NCI-H187 treated with DMSO at 0.1 percent for 48 hours (cell line): ENCODE measurements at places on chromosomes 12 and 14.

GRCh38 chr14:52244328-52244727, 23.2 kb upstream of the PTGDR start:
- DNase-seq, result no peak

DNA sequence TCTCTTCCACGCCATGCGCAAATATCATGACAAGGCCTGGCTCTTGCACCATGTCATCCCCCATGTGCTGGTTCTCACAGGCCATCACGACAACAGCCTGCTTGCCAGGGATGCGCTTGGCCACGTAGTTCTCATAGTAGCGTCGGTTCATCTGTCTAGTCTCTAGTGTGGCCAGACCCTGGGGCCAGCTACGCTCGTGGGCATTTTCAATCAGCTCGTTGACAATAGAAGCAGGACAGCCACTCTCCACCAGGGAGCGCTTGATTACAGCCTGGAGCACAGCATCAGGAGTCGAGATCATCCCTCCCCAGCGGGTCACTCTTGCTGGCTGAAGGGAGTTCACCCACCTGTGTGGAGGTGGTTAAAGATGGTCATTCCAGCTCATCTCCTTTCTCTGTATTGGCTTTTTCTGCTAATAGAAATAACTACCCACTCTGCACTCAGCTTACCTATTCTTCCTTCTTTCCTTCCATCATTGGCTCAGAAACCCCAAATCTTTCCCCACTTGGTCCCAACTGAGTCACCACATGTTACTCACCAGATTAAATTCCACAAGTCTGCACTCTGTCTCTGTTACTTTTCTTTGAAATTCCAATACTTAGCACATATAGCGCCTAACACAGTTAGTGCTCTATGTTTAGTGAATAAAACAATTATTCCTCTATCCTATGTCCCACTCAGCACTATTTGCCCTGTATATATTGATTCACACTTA, 15.1 kb downstream of the RNF41 start:
- no peak for DNase-seq

GRCh38 chr14:24377657-24378056, 9.7 kb downstream of the NFATC4 start:
- DNase-seq, result peak; percentile 90

DNA sequence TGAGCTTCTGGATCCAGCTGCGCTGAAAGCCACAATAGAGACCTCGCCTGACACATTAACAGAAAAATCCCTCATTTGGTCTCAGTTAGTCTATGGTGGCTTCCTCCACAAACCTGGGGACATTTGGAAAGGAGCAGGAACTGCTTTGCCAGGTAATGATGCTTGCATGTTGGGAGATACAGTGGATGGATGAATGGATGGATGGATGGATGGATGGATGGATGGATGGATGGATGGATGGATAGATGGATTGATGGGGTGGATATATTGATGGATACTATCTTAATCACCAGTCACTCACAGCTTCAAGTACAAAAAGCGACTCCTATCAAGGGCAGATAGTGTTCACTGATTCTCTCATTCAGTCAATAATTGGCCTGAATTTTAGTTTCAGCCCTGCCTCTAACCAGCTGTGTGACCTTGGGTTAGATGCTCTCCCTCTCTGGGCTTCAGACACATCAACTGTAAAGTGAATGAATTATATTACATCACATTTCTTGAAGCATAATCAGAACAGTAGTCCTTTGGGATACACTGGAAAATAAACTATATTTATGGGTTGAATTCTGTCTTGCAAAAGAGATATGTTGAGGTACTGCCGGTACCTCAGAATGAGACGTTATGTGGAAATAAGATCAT, 29.3 kb downstream of the MAP1LC3B2 start:
- no peak for DNase-seq

GRCh38 chr12:126770188-126770587, 1496.8 kb upstream of the TMEM132C start:
- DNase-seq, result no peak

DNA sequence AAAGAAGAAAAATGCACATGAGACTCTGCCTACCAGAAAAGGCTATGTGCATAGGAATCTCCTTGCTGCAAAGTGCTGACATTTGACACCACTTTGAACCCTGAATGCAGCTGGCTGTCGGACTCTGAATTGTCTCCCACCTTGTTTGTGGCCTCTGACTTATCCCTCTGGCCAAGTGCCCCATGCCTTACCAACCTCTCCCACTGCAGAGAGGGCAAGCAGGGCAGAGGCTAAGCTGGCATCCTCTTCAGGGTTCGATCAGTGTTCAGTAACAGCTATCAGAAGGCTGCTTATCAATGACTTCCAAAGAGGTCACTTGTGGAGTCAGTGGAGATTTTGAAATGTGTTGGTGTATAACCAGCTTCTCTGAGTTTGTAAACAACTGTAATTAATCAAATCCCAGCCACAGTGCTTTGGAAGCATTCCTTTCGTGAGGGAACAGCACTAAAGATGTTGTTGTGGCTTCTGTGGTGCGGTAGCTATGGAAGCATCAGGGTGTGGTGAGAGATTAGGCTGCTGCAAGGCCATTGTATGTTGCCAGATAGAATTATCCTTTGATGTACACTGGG, 22.6 kb upstream of the BMP4 start:
- DNase-seq, result no peak

DNA sequence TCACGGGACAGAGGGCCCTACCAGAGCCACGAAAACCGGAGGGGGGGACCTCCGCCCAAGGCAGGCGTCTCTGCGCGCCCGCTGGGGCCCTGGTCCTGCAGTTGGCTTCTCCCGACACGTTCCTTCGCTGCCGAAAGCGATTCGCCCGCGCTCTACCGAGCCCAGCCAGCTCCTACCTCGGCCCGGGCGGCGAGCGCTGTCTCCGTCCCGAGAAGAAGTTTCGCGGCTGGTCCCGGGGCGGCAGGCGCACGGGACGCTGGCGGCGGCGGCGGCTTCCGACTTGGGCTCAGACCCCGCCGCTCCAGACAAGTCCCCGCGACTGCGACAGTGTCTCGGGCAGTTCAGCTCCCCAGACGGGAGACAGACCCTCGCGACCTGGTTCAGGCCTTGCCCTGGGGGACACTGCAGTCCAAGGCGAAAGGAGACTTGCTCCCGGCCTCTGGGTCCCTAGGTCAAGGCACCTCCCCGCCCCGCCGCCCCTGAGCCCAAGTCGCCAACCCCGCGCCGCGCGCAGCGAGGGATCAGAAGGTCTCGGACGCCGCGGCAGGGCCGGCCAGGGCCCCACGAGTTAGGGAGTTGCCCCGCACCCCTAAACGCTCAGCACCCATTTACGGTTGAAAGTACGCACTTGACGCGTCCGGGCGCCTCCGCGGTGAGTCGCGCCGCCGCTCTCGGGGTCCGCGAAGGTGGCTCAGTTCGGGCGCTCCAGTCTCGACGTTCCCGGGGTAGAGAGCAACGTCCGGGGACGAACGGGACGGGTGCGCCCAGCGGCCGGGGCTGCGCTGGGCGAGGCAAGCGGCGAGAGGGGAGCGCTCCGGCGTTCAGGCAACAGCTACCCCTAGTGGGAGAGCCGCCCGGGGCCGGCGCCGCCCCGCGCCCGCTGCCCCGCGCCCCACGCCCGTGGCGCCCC, 1.4 kb upstream of the DIO3 start:
- DNase-seq, result no peak

DNA sequence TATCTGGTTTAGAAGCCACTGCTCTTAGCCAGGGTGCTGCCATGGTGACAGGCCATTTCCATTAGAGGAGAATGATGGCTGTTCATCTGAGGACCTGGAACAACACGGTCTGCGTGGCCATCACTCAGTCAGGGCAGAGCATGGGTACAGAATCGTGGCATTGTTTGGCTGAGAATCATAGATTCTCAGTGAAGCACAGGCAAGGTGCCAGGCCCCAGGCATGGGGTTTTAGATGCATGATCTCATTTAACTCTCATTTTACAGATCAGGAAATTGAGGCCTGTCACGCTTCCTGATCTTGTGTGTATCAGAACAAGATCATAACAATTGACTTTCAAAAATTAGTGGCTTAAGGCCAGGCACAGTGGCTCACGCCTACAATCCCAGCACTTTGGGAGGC, 26.8 kb upstream of the IRF2BPL start:
- no peak for DNase-seq

- DNase-seq, result no peak
Measured at GRCh38 chr14:71362282-71362681, 455.0 kb downstream of the PCNX1 start.

DNA sequence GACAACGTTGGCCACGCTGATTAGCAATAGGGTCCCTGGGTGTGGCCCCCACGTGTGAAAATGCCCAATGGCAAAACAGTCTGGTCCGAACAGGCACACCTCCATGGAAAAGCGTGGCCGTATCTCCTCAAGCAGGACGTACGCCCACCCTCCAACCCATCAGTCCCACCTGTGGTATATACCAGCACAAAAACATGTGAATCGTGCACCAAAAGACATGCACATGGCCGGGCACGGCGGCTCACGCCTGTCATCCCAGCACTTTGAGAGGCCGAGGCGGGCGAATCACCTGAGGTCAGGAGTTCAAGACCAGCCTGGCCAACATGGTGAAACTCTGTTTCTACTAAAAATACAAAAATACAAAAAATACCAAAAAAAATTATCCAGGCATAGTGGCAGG, 14.9 kb upstream of the SFSWAP start:
- no peak for DNase-seq

GRCh38 chr12:59904874-59905521, 309.2 kb downstream of the SLC16A7 start:
- DNase-seq, result no peak

GRCh38 chr14:65102441-65103149, at the start of gene MAX:
MAX (minus strand) TSS chr14:65102517; CDS start chr14:65102339, 178 bp downstream.
- DNase-seq, result peak; percentile 98

DNA sequence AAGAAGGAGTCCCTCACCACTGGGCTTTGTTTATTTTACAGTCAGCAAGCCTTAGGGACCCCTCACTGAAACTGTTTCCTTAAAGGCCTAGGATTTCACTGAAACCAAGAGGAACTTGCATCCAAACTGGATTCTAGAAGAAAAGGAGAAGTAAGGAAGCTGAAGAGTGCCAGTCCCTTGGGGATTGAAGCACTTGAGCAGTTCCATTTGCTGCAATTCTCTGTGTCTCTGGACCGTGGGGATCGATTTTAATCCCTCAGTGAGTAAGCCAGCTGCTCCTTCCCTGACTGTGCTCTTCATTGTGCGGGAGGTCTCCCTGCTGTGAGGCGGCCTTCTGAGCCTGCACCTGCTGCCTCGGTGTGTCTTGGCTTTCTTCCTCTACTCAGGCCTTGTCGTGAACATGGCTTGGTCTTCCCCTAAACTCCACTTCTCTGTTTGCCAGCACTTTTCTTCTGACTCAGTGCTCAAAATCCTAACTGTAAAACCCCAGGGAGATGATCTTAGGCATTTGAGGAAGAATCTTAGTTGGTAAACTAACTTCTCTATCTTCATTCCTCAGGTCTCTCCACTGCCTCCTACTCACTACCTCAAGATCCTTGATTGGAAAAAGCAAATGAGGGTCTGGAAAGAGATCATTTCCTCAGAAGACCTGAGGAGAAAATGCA, 132.6 kb downstream of the SLC38A6 start:
- peak; percentile 52 for DNase-seq

DNA sequence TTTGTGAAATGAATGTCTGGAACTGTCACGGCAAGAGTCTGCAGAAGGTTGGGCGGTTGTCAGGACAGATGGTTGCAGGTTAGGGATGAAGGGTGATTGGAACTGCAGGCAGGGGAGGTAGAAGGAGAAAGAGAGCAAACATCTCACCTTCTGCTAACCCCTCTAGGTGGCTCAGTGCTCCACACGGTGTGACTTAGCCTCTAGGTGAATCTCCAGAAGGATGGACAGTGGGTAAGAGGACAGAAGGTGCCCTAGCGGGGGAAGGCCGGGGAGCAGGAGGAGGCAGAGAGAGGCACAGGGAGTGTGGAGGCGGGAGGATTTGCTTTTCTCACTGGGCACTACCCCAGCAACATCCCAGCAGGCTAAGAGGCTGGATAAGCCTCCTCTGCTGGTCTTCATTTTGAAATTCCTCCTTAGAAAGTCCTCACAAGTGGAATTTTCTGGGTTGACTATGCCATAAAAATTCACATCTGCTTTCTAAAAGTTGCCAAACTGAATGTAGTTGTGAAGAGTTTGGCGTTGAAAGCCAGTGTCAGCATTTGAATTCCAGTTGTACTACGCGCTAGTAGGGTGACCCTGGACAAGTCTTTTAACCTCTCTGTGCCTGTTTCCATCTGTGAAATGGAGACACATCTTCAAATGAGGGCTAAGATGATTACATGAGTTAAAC, 10.7 kb upstream of the GPR68 start:
- no peak for DNase-seq

DNA sequence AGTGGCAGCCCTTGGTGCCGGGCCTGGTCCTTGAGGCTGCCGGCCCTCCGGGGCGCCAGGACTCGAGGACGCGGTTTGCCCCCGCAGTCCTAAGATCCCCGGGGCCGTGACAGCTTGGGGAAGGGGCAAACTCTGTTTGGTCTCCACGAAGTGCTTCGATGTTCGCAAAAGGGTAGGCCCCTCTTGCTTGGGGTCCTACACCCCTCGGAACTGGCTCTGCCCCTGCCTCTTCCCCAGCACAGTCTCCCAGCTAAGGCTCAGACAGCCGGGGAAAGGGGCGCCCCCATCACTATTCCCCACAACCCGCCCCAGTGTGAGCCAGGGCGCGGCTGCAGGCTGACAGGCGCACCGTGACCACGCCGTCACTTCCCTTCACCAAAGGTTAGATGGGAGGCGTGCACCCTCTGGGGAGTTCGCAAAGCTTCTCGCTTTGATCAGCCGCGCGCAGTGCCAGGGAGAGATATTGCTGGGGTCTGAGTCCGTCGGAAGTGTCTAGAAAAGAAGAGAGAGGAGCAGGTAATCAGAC, 7.2 kb upstream of the OTX2 start:
- DNase-seq, result no peak

GRCh38 chr12:45234139-45234865, 18.4 kb downstream of the ANO6 start:
- no peak for DNase-seq

- no peak for DNase-seq
Measured at GRCh38 chr12:130683811-130684210, 32.3 kb downstream of the RIMBP2 start.

GRCh38 chr12:116777245-116777644, 39.1 kb downstream of the RNFT2 start:
- DNase-seq, result peak; percentile 16

GRCh38 chr12:91007531-91008290, 2.9 kb upstream of the EPYC start:
- no peak for DNase-seq

DNA sequence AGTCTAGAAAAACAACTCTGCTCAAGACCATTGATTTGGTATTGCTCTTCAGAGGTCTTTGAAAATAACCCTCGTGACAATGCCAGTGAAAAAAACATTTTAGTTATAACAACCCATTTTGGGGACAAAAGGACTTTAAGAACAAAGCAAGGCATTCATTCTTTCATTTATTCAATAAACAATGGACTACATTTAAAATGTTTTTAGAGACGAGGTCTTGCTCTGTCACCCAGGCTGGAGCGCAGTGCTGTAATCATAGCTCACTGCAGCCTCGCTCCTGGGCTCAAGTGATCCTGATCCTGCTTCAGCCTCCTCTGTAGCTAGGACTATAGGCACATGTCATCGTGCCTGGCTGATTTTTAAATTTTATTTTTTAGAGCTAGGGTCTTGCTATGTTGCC, 7.7 kb upstream of the KICS2 start:
- DNase-seq, result no peak
